ENCODE measurements at places on chromosomes 6 and 20.

DNA sequence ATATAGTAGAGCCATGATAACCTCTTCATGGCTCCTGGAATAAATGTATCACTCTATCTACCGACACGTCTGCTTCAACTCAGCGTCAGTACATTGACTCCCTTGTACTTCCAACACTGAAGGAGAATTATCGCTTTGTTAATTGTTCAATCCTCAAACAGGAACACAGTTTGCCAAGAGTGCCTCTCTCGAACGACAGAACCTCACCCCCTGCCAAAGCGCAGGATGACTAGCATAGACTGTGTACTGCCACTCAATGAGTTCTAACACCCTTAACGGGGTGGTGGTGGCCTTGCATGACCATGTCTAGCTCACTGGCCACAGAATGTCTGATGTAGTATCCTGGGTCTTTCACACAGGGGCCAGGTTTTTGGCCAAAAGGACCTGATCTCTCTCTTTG, 81.4 kb upstream of the HEY2 start:
- no peaks in the 10 kb centered on the region for H3K27me3 ChIP-seq
- H3K4me1 ChIP-seq: no peaks in the 10 kb centered on the region
- no peak for DNase-seq

DNA sequence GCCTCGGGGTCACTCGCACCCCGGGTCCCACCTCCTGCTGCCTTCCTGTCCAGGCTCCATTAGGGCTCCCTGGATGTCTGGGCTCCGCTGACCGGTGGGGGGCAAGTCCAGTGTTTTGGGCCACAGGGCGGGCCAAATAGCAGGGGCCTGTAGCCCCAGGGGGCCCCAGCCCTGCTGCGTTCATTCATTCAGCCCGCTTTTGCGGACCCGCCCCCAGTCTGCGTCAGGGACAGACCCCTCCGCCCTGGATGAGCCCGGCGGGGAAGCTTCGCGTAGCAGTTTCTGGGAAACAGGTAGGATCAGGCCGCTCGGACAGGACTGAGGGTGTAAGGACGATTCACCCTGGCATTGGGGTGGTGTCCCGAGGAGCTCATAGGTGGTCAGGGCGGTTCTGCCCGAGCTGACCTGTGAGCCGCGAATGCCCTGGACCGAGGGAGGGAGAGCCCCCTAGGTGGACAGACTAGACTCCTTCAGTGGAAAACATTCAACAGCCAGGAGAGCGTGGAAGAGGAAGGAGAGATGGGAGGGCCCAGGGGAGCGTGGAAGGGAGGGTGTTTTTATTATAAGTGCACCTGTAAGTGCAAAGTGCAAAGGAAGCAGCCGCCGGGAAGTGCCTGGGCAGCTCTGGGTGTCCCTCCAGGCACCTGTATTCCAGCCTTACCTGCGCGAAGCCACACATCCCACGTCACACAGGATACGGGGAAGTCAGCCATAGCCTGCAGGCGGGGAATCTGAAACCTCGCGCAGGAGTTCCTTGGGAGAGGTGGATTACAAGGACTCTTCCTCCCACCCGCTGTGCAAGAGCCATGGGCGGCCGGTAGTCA, 662 bp downstream of the ENTPD6 start:
- peak overlapping the region; percentile 74 for H3K4me3 ChIP-seq
- no peaks in the 10 kb centered on the region for H3K36me3 ChIP-seq
- no peaks in the 10 kb centered on the region for H3K27me3 ChIP-seq
- H3K4me1 ChIP-seq: peaks cover 31% of the 10 kb centered on the region
- H3K27ac ChIP-seq: peak overlapping the region; percentile 93

GRCh38 chr20:61746147-61746646, 319.5 kb downstream of the TAF4 start:
- H3K36me3 ChIP-seq: no peaks in the 10 kb centered on the region
- H3K4me1 ChIP-seq: no peaks in the 10 kb centered on the region
- H3K27ac ChIP-seq: no peak overlapping the region
- H3K27me3 ChIP-seq: no peaks in the 10 kb centered on the region

GRCh38 chr6:827431-827830, 134.5 kb upstream of the EXOC2 start:
- no peaks in the 10 kb centered on the region for H3K27me3 ChIP-seq
- H3K4me1 ChIP-seq: no peaks in the 10 kb centered on the region
- DNase-seq: no peak
- H3K36me3 ChIP-seq: no peaks in the 10 kb centered on the region
- no peak overlapping the region for H3K27ac ChIP-seq

DNA sequence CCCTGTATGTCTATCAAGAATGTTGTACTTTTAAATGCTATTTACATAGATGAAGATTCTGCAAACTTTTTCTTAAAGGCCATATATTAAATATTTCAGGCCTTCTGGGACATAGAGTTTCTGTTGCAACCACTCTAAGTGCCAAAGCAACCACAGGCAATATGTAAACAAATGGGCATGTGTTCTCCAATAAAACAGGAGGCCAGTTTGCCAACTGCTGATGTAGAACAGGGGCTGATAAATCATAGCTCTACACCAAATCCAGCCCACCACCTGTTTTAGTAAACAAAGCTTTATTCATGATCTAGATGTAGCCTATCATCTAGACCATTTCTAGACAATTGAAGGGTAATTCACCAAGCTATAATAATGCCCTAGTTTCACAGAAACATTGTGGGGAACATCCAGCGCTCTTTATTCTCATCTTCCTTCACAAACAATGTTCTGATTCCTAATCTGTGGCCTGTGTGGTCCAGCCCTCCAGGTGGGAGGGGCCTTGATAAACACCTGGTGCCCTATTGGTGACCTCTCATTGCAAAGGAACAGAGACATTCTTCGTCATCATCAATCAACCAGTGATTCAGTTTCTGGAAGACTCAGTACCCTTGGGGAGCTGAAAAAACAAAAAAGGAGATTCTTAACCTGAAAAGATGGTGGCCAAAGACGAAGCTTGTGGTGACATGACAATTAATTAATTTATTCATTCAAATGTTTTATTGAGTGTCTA, 80.2 kb downstream of the PREP start:
- no peaks in the 10 kb centered on the region for H3K27me3 ChIP-seq
- H3K4me3 ChIP-seq: no peak overlapping the region
- no peak for DNase-seq
- peaks cover 6% of the 10 kb centered on the region for H3K4me1 ChIP-seq
- H3K27ac ChIP-seq: no peak overlapping the region

DNA sequence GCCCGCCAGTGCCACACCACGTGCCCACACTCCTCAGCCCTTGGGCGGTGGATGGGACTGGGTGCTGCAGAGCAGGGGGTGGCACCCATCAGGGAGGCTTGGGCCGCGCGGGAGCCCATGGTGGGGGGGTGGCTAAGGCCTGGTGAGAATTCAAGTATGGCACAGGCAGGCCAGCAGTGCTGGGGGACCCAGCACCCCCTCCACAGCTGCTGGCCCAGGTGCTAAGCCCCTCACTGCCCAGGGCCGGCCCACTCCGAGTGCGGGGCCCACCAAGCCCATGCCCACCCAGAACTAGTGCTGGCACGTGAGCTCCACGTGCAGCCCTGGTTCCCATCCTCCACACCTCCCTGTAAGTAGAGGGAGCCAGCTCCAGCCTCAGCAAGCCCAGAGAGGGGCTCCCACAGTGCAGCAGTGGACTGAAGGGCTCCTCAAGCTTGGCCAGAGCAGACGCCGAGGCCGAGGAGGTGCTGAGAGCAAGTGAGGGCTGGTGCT, 1091.1 kb upstream of the GJE1 start:
- H3K27ac ChIP-seq: no peak overlapping the region
- no peak overlapping the region for H3K4me3 ChIP-seq
- no peaks in the 10 kb centered on the region for H3K36me3 ChIP-seq
- no peak for DNase-seq

DNA sequence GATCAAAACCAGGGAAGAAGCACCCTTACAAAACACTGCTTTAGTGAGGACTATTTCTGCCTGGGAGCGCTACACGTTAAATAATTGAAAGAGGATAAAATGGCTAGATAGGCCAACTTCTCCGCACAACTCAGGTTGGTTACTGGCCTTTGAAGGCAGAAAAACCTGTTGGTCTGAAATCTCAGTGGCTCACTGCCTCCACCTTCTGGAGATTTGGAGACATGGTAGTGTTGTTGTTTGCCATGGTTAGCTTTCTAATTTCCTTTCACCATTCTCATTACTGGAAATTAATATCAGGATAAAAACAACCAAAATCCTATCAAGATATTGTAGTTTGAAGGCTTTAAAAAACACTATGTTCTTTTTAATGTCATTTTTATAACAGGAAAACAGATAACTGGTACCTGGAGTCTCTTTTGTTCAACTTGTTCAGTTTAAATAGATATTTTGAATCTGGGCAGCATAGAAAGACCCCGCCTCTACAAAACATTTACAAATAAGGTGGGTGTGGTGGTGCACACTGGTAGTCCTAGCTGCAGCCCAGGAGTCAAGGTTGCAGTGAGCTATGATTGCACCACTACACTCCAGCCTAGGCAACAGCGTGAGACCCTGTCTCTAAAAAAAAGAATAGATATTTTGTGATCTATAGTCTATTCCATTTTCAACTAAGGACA, 27.5 kb upstream of the BCLAF1 start:
- no peaks in the 10 kb centered on the region for H3K36me3 ChIP-seq
- no peaks in the 10 kb centered on the region for H3K4me1 ChIP-seq
- peak; percentile 63 for DNase-seq
- H3K4me3 ChIP-seq: no peak overlapping the region

GRCh38 chr6:157534977-157535339, 154.0 kb downstream of the ZDHHC14 start:
- H3K27ac ChIP-seq: peak overlapping the region; percentile 59
- H3K4me1 ChIP-seq: peaks cover 49% of the 10 kb centered on the region
- DNase-seq: no peak
- H3K27me3 ChIP-seq: no peaks in the 10 kb centered on the region

DNA sequence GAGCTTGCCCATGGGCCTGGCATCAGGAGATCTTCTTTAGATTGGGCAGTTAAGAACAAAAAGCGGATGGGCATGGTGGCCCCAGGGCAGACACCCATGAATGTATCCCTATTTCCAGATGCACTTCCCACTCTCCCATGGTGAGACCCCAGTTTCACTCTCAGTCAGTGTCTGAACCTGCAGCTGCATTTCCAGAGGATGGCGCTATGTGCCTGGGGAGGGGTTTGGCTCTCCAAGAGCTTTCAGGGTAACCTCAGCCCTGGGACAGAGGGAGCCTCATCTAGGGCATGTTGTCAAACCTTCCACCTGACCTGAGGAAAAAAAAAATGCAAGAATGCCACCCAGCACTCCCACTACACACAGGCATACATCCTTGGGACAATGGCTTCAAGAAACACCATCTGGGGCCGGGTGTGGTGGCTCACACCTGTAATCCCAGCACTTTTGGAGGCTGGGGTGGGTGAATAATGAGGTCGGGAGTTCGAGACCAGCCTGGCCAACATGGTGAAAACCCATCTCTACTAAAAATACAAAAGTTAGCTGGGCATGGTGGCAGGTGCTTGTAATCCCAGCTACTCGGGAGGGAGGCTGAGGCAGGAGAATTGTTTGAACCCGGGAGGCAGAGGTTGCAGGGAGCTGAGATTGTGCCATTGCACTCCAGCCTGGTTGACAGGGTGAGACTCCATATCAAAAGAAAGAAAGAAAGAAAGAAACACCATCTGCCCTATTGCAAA, 1.9 kb downstream of the CST9L start:
- DNase-seq: no peak
- no peaks in the 10 kb centered on the region for H3K27me3 ChIP-seq
- H3K4me3 ChIP-seq: no peak overlapping the region
- H3K4me1 ChIP-seq: no peaks in the 10 kb centered on the region

All from transverse colon (tissue), 4 donors.